ENCODE measurements at places on chromosomes 16 and 17.
A peak's percentile ranks its signal among the peaks of the same experiment; 100 is the strongest.

DNA sequence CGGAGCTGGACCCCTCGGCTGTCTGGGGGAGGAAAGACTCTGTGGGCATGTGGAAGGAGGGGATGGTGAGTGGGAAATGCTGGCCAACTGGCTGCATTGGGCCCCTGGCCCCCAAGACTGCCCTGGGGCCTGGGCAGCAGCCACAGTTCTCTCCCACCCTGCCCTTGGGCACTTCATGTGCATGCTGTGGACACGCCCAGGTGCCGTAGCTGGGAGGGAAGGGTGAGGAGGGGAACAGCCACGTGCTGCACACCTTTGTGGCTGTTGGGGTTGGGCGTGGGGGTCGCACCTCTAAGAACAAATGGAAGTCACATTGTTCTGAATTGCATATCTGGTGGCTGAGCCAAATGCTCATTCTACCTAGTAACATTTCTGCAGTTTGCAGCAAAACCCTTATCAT, 11.9 kb upstream of the ZNHIT3 start:
- DNase-seq = no peak

DNA sequence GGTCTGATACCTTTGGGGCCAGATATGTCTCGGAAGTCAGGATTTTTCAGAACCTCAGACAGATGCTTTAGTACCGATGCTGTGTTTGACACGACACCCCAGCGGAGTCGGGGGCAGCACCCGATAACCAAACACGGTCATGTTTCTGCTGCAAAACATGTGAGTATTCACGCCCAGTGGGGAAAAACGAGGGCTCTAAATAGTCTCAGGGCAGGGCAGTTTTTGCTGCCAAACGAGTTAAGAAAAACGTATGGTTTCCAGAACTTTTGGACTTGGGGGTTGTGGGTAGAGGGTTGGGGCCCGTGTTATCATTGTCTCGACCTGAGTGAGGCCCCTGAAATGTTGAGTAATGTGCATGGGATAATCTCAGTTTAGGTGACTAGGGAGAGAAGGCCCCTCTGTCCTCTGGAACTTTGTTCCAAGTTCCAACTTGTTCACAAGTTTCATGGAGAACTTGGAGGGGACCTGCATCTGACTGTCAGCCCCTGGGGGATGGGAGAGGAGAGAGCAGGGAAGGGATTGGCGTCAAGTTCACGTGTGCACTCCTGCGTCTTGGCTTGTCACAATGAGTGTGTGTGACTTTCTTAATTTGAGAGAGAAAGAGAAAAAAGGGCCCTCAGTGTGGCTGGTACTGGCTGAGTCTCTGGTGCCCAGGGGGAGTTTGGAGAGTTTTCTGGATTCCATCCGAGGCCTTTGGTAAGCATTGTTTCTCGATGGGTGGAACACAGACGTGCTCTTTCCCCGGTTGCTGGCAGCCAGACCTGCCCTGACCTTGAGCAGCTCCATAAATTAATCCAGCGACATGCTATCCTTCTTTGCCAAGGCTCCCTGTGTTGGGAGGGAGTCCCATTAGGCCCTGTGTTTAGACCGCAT, 83.9 kb upstream of the CIBAR2 start:
- DNase-seq = no peak

GRCh38 chr16:11242658-11243057, 13.3 kb downstream of the SOCS1 start:
- no peak for DNase-seq

DNA sequence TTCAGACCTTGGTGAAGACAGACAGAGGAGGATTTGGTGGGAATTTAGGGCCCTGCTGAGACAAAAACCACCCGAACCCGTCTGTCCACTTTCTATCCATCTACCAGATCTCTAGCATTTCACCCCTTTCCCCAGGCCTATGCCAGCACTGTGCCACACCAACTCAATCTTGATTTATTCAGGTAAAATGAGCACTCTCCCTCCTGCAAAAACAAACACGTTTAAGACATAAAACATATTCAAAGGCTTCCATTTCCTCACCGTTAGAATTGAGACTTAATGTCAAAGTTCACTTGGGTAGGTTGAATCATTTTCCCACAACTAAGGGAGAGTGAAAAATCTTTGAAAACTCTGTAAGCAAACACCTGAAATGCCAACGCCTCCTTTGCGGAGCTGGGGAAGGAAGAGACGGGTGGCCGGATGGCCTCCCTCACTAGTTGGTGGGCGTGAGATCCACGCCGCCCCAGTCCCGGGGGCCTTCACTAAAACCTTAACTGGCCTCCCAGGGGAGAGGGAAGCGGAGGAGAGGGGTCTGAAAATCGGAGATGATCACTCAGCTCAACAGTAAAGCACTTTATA, 862 bp downstream of the DCAKD start:
- DNase-seq = no peak

DNA sequence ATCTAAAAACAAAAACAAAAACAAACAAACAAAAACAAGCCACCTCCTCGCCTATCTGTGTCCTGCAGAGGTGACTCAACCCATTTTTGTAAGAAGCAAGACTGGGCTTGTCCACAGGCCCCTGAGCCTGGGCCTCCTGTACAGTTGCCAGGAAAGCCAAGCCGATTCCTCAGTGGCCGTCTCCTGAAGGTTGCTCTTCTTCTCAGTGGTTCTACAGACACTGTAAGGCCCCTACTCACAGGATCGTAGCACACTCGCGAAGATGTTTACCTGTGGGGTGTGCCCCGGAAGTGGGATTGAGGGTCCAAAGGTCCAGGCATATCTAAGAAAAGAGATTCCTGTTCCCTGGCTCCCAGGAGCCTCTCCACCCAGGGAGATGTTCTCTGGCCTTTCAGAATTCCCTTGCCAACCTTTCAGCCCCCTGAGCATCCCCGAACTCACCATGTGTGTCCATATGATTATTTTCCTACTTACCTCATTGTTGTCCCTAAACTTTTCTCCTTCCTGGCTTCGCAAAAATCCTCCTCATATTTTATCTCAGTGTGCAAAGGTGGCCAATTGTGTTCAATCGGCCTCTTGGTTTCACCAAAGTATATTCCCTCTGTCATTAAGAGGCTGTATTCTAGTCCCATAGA, 7.5 kb upstream of the CES3 start:
- no peak for DNase-seq

DNA sequence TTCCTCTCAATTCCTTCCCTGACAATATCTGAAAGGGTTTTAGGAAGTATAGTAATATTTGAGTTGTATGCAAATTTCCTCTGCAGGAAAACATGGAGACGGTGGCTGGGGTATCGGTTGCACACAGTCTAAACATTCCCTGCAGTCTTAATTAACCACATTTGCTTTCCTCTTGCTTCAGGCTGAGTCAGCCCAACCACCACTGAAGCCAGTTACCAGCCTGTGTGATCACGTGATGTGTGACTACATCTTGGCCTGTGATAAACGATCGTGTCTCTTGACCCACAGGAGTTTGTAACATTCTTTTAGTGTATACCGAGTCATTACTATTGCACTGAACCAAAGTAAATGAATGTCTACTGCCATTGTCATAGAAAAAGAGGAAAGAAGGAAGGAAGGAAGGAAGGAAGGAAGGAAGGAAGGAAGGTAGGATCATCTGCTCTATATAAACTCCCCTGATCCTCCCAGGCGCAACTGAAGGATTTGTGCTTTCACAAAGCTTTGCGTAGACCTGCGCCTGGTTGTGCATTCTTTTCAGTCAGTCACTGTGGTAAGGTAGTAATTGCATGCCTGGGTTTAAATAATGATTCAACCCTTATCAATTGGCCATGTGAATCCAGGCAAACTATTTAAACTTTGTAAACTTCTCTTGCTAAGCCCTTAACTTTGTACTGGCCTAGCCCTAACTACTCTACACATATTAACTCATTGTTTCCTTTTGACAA, 280.6 kb upstream of the SALL1 start:
- DNase-seq = peak; percentile 75

DNA sequence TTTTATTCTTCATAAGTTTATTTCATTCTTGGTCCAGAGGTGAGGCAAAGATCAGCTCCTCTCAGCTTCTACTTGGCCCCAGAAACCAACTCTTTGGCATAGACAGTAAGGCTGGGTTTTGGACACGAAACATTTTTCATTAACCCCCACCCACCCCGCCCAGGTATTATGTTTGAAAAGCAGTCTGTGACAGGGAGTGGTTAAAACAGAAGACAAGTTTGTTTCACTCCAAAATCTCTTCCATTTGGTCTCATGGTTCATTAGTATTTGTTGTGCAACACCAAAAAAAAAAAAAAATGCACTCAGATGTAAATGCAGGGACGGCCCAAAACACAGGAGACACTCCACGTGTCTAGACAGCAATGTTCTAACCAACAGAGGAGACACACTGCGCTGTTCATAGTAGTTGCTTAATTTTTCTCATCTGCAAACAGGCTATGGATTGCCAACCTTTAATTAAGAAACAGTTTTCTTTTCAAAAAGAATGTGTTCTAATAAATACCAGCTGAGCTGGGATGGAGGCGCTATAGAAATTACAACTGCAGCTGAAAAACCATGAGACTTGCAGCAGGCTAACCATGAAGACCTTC, 39.8 kb upstream of the MMP2 start:
- DNase-seq = no peak

DNA sequence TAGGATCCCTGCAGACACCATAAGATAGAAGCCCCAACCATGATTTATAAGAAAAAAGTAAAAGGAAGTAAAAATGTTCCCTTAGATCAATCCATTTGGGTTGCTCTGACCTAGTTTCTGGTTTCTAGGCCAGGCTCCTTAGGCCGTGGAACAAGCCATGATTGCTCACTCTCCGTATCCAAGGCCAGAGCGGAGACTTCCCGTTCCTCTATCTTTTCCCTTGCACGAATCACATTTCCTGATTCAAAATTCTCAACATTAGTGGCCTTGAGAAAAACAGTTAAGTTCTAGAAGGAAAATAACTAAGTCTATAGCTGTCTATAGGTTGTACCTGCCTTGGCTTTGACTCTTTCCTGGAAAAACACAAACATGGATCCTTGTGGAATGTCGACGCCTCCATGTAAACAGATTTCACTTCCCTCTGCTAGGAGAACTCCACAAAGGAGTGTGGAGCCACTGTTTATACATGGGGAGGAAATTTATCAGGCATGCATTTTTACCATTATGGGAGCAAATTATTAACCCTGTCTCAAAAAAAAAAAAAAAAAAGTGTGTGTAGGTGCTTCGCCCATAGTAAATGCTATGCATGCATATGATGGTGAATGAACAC, 149.6 kb downstream of the ZFHX3 start:
- DNase-seq = no peak

DNA sequence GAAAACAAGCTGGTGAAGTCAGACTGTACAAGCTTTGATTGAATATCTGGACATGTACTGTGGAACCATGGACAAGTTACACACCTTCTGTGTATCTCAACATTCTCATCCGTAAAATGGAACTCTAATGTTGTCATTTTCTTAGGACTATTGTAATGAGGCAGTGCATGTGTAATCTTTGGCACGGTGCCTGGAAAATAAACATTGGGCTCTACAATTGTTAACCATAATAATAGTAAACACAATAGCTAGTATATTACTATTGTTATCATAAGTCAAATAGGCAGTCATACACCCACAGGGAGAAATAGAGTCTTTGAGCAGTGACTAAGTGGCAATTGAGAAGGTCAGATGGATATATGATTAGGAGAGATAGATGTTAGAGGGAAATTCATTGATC, 39.8 kb upstream of the ANKFN1 start:
- DNase-seq = no peak

DNA sequence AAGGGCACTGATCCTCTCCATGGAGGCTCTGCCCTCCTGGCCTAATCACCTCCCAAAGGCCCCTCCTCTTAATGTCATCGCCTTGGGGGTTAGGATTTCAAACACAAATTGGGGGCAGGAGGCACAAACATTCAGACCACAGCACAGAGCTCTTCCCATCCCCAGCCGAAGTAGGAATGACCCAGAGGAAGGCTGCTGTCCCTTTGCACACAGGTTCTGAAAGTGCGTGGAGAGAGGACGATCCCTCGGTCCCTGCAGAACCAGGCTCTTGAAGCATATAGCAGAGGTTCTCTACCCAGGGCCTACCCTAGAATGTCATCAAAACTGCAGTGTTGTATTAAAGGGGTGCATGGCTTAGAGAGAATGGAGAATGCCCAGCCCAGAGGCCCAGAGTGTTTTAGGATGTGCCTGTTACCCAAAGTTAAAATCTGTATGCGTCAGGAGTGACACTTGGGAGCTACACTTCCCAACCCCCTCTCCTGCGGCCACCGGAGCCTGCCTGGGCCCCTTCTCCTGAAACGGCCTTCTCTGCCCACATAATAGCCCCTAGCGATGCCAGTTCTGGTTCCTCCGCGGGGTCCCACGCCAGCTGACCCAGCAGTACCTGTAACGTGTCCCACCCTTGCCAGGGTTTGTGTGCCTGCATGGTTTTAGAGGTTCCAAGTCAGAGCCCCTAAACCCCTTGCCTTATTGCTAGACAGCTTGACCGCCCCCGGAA, 159.5 kb upstream of the CACNG5 start:
- DNase-seq = no peak

DNA sequence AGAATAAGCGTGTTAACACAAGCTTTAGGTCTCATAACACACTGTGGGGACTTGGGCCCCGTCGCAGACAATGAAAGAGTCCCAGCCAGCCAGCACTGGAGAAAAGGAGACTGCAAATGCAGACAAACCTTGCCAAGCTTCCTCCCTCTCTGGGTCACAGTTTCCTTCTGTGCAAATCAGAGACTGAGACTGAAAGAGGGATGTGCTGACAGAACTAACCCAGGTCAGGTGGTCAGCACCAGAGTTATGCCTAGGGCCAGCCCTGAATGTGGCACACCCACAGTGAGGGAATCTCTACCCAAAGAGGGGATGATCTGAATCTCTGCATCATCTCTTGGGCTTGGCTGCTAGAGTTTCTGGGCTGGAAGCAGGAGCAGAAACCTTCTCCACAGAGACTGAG, 282.3 kb upstream of the CCL2 start:
- peak; percentile 35 for DNase-seq

- no peak for DNase-seq
Observed at GRCh38 chr16:57226701-57227621, 18.1 kb upstream of the ARL2BP start.

GRCh38 chr17:75498726-75499213, 16.6 kb downstream of the CASKIN2 start:
- no peak for DNase-seq

- no peak for DNase-seq
Observed at GRCh38 chr16:85084841-85085510, 27.3 kb downstream of the CIBAR2 start.

Data from Ammon's horn (tissue), 1 donor.